ENCODE measurements at places on chromosomes 3 and 15.

DNA sequence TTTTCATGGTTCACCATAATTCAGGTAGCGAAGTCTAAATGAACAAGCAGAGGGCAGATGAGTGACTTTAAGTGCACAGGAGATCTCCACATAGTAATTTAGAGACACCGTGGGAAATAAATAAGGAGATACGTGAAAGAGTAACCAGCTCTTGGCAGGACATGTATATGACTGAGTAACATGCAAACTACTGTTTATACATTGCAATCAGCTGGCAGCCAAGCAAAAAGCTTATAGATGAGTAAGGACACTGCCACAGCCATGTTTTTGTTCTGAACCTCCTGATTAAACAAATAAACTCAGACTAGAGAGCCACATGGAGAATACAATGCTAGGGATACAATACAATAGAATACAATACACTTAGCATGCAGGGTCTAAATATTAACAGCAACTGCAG, 252.4 kb downstream of the FHIT start:
- DNase-seq = no peak

GRCh38 chr3:148940983-148941382, 50.4 kb upstream of the GYG1 start:
- no peak for DNase-seq

DNA sequence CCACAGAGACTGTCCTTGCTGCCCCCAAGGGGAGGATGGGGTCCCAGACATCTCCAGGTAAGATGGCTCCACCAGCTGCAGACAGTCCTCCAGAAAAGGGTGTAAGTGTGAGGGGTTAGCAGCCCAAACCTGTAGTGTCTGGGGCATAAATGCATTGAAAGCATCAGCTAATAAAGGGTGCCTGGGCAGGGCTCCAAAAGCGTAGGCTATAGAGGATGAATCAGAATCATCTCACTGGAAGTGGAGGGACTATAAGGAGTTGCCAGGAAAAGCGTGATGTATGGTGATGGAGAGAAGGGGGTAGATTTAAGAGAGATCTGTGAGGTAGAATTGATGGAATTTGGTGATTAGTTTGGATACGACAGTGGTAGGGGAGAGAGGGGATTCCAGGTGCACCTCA, 79.9 kb upstream of the ONECUT1 start:
- no peak for DNase-seq

- DNase-seq = no peak
Measured at GRCh38 chr3:56748663-56749231, 53.0 kb downstream of the ARHGEF3 start.

- no peak for DNase-seq
Measured at GRCh38 chr3:53845103-53845880, 927 bp downstream of the CHDH start.

DNA sequence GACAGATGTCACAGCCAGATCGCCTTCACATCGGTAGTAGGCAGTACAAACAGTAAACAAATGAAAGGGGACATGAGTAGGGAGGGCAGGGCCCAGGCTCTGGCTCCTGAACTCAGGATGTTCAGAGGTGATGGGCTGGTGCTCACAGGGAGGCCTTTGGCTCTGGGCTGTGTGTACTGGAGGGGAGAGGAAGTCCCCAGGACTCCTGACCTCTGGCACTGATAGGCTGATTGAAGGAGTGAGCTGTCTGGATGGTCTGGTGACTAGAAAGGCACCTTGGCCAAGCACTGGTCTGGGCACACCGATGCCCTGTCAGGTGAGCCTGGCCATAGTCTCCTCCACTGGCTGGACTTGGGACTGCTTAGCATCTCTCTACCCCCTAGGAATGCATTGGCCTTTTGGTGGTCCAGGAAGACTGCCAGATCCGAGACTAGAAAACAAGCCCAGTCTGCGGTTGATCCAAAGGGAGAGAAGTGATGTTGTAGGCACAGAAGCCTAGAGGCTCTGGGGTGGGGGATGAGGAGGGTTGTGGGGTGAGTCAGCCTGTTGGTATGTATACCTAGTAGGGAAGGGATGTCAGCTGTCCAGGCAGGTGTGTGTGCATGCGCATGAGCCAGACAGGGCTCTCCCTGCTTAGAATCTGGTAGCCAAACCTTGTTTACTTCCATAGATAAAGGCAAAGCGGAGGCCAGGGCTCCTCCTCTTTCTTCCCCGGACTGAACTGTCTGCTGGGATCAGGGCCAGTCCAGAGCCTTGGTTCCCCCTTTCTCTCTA, 1.9 kb downstream of the SPINT1 start:
- DNase-seq = no peak

- DNase-seq = no peak
Measured at GRCh38 chr3:112360561-112360960, 27.6 kb downstream of the CD200 start.

- DNase-seq = no peak
Measured at GRCh38 chr3:63910891-63911290, 1.3 kb downstream of the SCAANT1 start.

GRCh38 chr3:16513141-16514020, at the start of gene RFTN1:
RFTN1 (minus strand) TSS chr3:16513699; CDS start chr3:16493869, 19,830 bp downstream.
- DNase-seq = peak; percentile 24

GRCh38 chr3:102016417-102016816, 167.1 kb downstream of the NFKBIZ start:
- DNase-seq = no peak

GRCh38 chr3:28841441-28841840, 439.4 kb upstream of the RBMS3 start:
- no peak for DNase-seq

- no peak for DNase-seq
Measured at GRCh38 chr3:179560791-179561190, 1.9 kb upstream of the ACTL6A start.

DNA sequence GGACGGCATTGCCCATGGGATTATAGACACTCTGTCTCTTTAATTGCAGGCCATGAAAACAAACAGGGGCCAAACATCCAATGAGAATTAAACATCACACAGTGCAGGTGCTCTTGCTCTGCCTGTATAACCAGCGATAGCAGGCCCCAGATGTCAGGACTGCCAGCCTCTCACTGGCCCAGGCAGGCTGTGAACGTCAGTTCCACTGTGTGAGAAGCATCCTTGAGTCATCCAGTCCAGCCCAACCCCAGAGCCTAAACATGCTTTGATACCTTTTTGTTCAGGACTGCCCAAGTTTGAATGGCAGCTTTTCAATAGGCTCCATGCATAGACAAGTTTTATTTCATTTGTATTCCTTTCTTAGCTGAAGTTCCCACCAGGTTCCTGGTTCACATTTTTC, 189.8 kb downstream of the SLCO3A1 start:
- no peak for DNase-seq

- no peak for DNase-seq
Measured at GRCh38 chr3:5197470-5198312, 10.2 kb downstream of the EDEM1 start.

GRCh38 chr3:45440562-45440961, 52.2 kb downstream of the LARS2 start:
- no peak for DNase-seq

- DNase-seq = no peak
Measured at GRCh38 chr15:57133127-57133968, 214.9 kb downstream of the TCF12 start.

DNA sequence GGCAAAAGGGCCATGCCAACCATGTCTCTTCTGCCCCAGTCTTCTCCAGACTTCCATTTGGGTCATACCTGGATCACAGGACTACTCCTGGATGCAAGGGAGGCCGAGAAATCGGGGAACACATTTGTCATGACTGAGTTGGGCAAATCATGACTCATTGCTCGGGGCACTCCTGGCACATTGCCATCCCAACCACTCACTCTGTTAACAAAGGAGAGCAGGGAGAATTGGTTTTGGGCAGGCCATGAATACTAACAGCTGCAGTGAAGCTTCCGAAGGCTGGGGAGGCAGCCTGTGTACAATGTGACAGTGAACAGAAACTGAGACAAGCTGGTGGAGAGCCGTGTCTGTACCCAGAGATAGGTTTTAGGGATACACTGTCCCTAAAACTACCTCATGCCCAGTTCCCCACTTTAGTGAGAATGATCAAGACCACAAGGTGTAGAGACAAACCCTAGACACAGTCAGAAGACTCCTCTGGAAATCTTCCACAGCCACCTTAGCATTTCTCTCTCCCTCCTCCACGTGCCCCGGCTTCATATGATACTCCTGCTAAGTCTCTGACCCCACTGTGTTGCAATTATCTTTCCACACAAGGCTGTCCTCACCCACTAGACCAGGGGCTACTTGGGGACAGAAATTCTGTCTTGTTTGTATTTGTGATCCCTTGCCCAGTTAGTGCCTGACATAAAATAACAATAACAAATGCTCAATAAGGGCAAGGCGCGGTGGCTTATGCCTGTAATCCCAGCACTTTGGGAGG, 10.5 kb upstream of the BUB1B start:
- no peak for DNase-seq

DNA sequence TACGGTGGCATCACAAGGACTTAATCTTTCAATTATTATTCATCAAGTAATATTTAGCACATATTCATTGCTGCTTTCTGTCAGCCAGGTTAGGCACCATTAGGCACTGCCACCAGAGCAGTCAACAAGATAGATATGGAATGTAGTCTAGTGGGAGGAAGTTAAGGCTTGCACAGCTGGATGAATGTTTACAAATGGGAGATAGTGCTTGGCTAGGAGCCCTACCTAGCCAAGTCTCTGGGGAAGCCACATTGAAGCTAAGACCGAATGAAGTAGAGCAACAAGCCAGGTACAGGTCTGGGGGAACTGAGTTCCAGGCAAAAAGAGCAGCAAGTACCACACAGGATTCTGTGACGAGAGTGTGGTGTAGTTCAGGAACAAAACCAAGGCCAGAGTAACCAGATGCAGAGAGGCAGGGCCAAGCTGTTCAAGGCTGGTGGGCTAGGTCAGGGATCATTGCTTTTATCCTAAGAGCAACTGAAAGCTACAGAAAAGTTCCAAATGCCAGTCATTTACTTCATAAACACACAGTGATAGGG, 33.4 kb upstream of the SCAANT1 start:
- no peak for DNase-seq

- no peak for DNase-seq
Measured at GRCh38 chr3:162558016-162558415, 1061.4 kb downstream of the OTOL1 start.

- no peak for DNase-seq
Measured at GRCh38 chr3:181880331-181880730, 168.6 kb downstream of the SOX2 start.

GRCh38 chr3:67947808-67948508, 293.5 kb upstream of the SUCLG2 start:
- DNase-seq = peak; percentile 43

GRCh38 chr3:128521715-128522114, 28.7 kb upstream of the GATA2 start:
- no peak for DNase-seq

DNA sequence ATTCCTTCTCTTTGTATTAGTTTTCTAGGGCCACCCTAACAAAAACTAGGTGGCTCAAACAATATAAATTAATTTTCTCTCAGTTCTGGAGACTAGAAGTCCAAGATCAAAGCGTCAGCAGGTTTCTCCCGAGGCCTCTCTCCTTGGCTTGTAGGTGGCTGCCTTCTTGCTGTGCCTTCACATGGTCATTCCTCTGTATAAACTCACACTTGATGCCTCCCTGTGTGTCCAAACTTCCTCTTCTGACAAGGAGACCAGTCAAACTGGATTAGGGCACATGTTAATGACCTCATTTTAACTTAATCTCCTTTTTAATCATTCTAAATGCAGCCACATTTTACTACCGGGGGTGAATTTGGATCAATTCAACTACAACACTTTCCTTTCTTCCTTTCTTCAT, 691.1 kb downstream of the DIPK2A start:
- no peak for DNase-seq

DNA sequence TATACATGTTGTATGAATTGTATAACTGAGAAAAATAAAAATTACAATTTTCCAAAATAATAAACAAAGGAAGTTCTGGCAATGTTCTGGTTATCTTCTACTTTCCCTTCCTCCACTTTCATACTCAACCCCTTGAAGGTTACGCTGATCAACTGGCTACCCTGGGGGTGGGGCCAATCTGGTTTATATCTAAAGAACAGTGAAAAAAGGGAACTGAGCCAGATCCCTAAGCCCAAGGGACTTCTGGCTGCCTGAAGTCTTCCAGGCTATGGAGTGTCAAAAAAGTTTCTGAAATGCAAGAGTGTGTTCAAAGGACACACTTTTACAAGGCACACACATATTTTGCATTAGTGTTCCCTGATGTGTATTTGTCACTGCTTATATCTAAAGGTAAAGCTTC, 591.9 kb downstream of the ROBO1 start:
- DNase-seq = no peak

- no peak for DNase-seq
Measured at GRCh38 chr3:45596290-45596791, 1.8 kb downstream of the LIMD1 start.

DNA sequence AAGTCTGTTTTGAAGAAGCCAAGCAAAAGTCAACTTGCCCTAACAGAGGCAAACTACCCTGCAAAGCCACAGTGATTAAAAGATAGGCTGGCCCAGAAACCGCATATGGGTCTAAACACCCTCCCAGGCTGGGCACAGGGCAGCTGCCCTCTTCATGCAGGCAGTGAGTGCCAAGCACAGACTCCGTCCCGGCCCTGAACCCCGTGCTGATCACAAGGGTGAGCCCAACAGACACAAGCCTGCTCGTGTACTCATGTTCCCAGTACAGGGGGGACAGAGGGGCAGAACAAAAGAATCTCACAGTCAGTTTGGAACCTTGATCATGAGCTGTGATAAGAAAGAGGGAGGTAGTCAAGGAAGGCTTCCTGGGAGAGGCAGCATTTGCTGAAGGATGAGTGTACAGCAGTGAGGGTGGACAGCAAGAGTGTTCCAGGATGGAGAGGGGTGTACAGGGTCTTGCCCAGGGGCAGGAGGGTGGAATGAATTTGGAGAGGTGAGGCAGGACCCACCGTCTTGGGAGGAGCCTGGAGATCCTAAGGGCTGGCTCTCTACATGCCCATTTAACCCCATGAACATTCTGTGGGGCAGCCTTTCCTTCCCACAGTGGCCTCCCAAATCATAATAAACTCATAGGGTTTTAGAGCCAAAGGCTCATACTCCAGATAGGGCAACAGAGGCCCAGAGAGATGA, 43.2 kb upstream of the PRR23E start:
- DNase-seq = no peak

GRCh38 chr15:85463276-85463892, 83.0 kb downstream of the AKAP13 start:
- DNase-seq = no peak

GRCh38 chr3:143657391-143657790, 190.9 kb downstream of the SLC9A9 start:
- no peak for DNase-seq

DNA sequence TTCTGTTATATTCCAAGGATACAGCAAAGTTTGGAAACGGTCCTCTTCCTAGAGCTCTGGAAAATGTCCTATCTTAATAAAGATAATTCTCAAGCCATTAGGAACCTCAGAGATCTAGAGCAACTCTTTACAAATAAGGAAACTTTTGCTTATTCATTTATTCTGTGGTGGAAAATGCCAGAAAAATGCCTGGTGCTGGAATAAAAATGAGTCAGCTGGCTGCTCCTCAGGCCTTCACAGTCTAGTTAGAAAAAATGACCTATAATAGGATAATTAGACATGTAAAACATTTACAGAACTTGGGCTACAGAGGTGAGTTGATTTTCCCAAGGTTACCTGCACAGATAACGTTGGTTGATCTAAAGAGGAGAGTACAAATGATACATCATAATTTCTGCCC, 372.5 kb downstream of the NLGN1 start:
- no peak for DNase-seq

GRCh38 chr3:66419036-66419435, 81.8 kb downstream of the LRIG1 start:
- DNase-seq = no peak
